ENCODE measurements at places on chromosomes 1 and 21.
A peak's percentile ranks its signal among the peaks of the same experiment; 100 is the strongest.

DNA sequence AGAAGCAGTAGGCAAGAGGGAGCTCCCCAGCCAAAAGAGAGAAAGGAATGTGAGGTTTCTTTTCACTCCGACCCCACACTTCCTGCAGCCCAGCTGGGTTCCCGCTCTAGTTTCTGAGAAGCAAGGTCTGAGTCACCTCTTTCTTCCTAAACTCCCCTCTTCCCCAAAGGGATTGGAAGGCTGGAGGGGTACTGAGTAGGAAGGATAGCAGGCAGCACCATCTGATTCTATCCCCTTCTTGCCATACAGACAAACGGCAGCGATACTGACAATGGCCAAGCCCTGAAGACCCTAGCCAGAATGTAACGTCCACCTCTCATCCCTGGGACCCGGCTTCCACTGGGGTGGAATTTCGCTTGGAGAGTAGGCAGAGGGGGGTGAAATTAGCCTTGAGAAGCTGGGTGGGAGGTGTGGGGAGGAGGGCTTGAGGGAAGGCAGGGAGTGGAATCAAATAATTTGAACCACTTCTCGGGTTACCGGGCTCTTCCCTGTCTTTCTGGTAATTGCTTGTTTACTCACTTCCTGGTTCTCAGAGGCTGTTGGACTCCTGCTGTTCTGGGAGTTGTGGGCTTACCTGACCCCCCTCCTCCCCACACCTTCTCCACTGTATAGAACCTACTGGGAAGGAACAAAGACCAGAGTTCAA lies 13.2 kb downstream of the IER5 start:
- no peak for DNase-seq

GRCh38 chr1:225911191-225912130 lies 12.6 kb downstream of the PYCR2 start:
- no peak for DNase-seq

GRCh38 chr1:77395051-77395450 lies 113.2 kb downstream of the AK5 start:
- DNase-seq = no peak

- peak; percentile 55 for DNase-seq
Observed at GRCh38 chr1:206489980-206490770, 17.2 kb upstream of the RASSF5 start.

DNA sequence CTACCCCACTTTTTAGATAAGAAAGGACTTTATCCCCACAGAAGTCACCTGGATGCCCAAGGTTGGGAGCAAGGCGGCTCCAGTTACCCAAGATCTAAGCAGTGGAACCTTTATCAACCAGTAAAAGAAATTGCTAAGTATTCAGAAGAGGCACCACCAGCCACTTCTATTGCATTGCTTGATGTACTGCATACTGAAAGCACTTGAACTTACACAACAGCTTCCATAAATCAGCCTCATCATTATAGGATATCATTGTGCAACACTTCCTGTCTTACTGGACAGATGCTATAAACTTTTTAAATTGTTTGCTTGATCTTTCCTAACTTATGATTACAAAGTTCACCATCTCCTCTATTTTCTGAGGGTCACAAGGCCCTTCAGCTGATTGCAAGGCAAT lies 642.7 kb upstream of the CXADR start:
- no peak for DNase-seq

- no peak for DNase-seq
Observed at GRCh38 chr1:164654200-164654599, 95.2 kb downstream of the PBX1 start.

- no peak for DNase-seq
Observed at GRCh38 chr1:81414488-81415015, 386.2 kb upstream of the ADGRL2 start.
